ENCODE measurements at places on chromosomes 4 and X.

DNA sequence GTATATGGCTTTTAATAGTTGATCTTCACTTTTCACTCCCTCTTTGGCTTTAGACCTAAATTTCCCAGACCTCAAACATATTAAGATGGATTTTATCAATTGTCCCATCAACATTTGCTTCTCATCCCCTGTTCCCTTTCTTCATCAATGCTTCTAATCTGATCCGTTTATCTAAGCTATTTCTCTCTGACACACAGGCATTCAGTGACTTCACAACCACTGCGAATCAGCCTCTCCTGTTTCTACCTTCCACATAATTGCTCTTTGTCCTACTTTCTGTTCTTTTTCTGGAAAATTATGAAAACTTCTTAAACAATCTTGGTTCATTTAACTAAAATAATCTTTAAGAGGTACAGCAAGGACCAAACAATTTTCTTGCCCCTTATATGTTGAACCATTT is 115.2 kb downstream of the GLRA3 start:
- no peak for DNase-seq

GRCh38 chrX:14872355-14872754 is 514 bp downstream of the FANCB start:
- DNase-seq: no peak

DNA sequence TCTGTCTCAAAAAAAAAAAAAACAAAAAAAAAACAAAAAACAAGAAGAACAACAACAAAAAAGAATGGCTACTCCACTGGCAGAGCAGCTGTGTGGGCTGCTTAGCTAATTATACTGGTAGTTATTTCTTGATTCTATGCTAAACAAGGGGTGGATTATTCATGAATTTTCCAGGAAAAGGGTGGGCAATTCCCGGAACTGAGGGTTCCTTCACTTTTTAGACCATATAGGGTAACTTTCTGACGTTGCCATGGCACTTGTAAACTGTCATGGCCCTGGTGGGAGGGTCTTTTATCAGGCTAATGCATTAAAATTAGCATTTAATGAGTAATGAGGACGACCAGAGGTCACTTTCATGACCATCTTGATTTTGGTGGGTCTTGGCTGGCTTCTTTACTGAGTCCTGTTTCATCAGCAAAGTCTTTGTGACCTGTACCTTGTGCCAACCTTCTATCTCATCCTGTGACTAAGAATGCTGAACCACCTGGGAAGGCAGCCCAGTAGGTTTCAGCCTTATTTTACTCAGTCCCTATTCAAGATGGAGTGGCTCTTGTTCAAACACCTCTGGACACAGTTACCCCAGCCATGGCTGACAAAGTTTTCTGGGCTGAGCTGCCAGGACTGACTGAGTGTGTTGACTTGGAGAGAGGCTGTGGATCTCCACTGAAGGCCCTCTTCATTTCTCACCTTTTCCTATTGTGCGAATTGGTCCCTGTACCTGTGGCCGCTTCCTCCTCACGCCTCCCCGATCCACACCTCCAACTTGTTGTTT is 1.3 kb upstream of the OCIAD2 start:
- DNase-seq: no peak

DNA sequence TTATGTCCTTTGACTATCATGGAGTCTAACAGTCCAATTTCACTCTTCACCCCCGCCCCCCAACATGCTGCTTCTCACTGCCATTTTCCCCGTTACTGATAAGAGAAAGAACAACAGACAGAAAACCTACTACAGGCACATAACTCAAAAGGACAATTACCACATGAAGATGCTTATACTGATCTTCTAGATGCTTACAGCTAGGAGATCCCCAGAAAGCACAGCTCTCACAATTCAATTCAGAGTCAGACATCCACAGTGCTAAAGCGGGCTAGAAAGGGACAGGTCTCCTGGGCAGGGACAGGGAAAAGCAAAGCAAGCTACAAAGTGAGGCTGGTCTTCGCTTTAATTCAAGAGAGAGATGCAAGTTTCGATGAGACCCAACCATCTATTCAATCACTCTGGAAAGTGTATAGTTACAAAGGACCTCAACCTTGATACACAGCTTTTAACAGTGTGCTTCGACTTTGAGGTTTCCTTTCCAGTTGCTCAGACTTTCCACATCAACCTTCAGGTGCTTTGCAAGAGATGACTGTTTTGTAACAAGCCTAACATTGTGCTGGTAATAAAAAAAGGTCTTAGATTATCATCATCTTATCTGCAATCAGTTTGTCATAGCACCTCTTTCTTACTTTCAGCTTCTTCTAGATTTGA is 60.9 kb downstream of the LEF1 start:
- DNase-seq: no peak

DNA sequence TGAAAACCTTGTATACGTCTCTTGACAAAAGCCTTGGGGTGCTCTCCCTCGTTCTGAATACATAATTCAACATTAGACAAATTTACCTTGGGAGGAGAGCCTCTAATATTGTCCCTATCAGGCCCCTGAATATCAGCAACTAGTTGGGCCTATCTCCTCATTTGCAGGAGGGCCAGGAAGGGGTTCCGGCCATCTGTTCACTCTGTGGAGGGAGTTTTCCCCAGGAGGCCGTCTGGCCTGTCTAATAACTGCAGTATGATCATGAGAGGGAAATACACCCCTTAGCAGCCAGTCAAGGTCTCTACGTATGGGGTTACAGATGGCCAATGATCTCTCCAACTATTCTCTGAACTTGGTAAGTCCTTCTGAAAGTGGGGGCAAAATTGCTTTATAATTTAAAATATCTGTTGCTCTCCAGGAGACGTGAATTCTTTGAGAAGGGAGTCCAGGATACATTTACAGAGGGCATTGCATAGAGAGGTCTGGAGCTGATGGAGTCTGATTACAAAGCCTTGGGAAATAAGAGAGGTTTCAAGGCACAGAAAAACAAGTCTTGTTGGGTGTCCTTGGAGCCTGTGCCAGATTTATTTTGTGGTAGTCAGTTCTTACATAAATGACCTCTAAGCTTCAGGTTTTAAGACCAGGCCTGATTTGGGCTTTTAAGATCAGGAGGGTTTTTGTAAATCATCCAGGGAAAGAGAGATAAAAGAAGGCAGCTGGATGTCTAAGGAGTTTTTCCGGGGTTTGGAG is 48.2 kb upstream of the UXT start:
- no peak for DNase-seq

- DNase-seq: no peak
Observed at GRCh38 chr4:101411926-101412325, 64.6 kb upstream of the PPP3CA start.

- DNase-seq: no peak
Observed at GRCh38 chrX:7083021-7083420, 64.5 kb upstream of the STS start.

DNA sequence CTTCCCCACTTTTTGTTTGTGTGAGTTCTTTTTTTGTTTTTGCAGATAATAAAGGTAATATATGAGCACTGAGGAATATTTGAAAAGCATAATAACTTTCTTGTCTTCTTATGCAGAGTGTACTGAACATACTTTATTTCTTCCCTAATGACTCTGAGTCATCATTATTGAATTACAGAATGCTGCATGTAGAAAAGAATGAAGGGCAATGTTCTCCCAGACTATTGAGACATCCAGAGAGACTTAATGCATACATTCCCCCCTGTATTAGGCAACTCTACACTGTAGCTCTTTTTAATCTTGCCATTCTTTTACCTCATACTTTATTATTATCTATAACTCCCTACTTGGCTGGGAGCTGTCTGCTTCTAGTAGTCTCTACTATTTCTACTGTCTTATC is 240.5 kb upstream of the ANKRD50 start:
- no peak for DNase-seq

DNA sequence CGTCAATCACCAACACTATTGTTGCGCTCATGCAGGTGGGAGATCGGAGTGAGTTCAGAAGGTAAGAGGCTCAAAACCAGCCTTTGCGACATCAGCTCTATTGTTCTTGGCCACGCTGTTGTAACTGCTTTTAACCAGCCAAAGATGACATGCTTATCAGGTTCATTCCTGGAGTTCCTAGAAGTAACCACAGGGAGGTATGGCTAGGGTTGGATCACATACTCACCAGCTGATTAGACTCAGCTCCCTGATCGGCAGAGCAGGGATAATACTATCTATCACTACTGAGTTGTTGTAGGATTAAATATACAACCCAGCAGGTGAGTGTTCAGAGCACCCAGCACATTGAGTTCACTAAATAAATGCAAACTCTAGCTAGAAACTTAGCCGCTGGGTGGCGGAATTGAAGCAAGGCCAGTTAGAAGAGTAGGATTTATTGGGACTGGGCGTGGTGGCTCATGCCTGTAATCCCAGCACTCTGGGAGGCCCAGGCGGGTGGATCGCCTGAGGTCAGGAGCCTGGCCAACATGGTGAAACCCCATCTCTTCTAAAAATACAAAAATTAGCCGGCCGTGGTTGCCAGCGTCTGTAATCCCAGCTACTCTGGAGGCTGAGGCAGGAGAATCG is 12.4 kb downstream of the SLC34A2 start:
- DNase-seq: no peak

DNA sequence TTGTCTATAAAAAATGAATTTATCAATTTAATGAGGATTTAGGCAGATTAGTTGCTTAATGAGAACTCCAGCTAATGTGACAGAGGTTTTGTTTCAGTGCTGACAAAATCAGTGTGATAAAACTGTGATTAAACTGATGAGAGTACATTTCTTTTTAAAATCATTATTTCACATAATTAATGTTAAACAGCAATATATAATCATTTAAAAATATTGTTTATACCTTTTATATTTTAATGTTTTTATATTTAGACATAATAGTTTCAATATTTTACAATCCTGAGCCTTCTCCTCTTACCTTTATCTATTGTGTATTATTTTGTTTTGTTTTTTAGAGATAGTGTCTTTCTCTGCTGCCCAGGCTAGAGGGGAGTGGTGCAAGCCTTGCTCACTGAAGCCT is 47.1 kb upstream of the MAB21L2 start:
- DNase-seq: no peak

DNA sequence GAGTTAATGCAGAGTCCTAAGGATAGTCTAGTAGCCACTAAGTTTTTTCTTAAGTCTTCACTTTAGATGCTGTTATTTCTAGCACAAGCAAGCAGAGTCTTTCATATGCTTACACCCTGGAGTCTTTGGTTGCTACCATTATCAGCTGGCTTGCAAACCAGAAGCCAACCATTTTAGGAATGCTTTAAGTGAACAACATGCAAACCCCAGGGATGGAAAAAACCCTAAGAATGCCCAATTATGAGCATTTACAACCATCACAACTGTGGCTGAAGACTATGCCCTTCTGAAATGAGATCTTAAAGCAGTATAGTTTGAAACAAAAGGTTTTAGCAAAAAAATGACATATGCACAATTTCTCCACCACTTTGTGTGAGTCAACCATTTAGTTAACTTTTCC is 6.6 kb downstream of the MID1IP1 start:
- DNase-seq: no peak

GRCh38 chr4:48960988-48961635 is 25.0 kb upstream of the CWH43 start:
- DNase-seq: no peak

DNA sequence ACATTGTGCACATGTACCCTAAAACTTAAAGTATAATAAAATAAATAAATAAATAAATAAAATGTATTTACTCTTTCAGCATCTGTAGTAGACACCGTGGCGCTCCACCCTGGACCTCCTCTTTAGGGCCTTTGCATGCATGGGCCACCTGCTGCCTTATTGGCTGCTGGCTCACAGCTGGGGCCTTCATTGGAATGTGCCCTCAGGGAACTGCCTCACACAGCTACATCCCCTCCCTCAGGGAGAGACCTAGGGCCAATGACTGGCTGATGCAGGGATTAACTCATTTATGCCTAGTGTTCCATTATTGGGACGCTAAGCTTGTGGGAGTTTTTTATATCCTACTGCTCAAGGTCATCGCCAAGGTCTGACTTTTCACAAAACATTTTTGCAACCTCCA is 302.9 kb upstream of the FTHL17 start:
- no peak for DNase-seq

- no peak for DNase-seq
Observed at GRCh38 chr4:159117968-159118367, 15.1 kb downstream of the RAPGEF2 start.

DNA sequence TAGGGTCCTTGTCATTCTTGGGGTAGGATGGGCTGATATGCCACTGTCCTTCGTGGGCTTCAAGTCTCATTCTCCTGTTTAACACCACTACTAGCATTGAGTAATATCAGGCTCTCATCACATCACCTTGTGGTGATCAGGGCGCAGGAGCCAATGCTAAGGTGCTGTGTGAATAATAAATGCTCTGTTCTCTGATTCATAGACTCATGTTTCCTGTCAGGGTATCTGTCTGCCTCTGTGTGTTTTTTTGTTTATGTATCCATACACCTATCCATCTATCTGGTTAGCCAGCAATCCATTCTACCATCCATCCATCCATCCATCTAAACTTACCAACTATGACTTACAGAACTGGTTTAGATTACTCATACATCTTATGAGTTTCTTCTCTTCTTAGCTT is 525.1 kb upstream of the ATOH1 start:
- no peak for DNase-seq

DNA sequence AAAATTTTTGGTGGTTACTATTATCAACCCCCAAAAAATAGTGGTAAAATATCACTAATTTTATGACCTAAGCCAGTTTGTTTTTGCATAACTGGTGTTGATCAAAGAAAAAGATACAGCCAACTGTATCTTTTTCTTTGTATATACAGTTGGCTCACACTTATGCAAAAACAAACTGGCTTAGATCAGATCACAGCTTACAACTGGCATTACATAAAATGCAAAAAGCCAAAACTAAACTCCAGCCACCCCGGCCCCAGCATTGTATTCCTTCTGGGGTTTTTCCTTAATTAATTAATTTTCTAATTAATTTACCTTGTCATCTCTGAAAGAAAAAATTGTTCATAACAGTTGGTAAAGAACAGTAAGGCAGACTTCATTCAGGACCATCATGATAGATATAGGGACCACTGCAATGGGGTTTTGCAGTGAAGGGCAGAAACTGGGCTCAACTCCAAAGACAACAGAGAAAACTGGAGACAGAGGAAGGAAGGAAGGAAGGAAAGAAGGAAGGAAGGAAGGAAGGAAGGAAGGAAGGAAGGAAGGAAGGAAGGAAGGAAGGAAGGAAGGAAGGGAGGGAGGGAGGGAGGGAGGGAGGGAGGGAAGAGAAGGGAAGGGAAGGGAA is 202.1 kb downstream of the HNRNPD start:
- DNase-seq: no peak

- DNase-seq: no peak
Observed at GRCh38 chr4:125681240-125681639, 366.5 kb downstream of the FAT4 start.

- no peak for DNase-seq
Observed at GRCh38 chr4:122739174-122739573, 6.7 kb downstream of the BBS12 start.

GRCh38 chr4:146957237-146957636 is 11.6 kb upstream of the TTC29 start:
- no peak for DNase-seq

- no peak for DNase-seq
Observed at GRCh38 chr4:17817027-17817426, 6.2 kb downstream of the NCAPG start.

Measured in stimulated activated CD4-positive, alpha-beta T cell treated with anti-CD3 and anti-CD28 coated beads, Interleukin-4, amount 100 ng/mL, for 4 hours (primary cell).